ENCODE measurements at places on chromosomes 5 and 9.

- no peak for DNase-seq
Observed at GRCh38 chr9:78694974-78695373, 398.0 kb downstream of the PSAT1 start.

- peak; percentile 69 for DNase-seq
Observed at GRCh38 chr9:128684325-128685199, 4.5 kb upstream of the SET start.

- DNase-seq = no peak
Observed at GRCh38 chr5:1505506-1506241, 18.1 kb downstream of the LPCAT1 start.

DNA sequence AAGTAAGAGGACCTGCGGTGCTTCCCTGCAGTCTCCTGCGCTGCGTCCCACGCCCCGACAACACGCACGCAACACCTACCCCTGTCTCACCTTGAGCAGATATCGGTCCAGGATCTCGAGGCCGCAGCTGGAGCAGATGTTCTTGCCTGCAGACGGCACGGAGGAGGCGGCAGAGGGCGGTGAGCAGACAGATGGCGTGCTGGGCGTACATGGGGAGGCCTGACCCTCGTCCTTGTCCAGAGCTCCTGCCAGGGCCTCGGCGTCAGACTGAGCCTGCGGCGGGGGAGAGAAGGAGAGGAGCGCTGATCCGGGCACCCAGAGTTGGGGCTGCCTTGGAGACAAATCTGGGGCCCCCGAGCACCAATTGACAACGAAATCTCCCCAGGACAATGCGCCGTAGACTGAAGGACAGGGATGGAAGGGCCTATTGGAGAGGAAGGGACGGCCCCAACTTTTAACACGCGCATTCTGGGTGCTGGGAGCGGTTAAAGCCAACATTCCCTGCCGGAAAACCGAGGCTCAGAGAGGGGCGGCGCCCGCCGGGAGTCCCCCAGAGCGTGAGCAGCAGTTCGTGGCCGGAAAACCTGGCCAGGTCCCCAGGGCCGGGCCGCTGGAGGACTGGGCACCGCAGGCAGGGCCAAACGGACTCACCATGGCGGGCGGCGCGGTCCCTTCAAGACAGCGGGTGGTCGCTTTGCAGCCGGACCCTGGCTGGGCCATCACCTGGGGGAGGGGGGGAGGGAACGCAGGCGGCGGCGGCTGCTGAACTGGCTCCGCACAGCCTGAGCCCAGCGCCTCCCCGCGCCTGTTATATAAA lies 1.8 kb downstream of the LHX6 start:
- DNase-seq = no peak

DNA sequence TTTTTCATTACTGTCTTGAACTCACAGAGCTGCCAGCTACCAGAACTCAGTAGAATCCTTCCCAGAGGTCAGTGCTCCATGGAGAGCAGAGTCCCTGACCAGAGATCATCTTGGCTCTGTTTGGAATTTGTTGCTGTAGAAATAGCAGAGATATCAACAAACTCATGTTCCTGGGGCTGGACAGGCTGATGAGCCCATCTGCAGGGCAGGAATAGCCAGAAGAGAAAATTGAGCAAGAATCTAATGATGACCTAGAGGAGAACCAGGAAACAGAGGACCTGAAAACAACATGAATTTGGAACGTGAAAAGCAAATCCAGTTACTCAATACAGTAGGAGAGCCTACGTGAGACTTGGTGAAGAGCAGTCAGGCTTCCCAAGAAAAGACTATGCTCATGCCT lies 437.8 kb downstream of the PLK2 start:
- no peak for DNase-seq

DNA sequence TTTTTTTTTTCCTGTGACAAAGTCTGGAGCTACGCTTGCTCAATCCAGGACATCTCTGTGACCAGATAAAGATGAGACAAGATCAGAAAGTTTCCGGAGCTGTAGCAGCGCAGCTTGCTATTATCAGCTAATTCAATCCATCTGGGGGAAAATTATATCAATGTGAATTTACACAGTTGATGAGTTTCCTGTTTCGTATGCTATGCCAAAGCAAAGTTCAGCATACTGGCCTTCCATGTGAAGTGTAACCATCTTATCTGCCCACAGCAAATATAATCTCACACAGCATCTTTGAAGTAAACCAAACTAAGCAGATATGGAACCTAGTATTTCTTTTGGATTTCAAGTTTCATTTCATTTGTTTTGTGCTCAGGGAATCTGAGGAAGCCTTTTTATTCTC lies 1767.7 kb downstream of the EFNA5 start:
- DNase-seq = peak; percentile 90

- peak; percentile 18 for DNase-seq
Observed at GRCh38 chr9:35415402-35416097, 74.4 kb upstream of the RUSC2 start.

GRCh38 chr5:143986516-143987212 lies 174.7 kb downstream of the HMHB1 start:
- no peak for DNase-seq

DNA sequence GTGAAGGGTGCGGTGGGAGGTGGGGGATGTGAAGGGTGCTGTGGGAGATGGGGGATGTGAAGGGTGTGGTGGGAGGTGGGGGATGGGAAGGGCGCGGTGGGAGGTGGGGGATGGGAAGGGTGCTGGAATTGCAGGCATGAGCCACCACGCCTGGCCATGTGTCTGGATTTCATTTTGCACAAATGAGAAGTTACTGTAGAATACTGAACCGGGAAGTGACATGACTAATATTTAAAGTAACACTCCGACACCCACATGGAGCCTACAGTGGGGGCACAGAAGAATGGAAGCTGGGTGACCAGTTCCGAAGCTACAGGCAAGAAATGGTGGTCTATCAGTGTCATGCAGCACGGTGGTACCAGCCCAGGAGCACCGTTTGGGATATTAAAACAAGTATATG lies 69.9 kb upstream of the SPTLC1 start:
- no peak for DNase-seq

Data from SK-N-DZ (cell line).